H7 (cell line): ENCODE measurements at places on chromosomes 4 and X.

DNA sequence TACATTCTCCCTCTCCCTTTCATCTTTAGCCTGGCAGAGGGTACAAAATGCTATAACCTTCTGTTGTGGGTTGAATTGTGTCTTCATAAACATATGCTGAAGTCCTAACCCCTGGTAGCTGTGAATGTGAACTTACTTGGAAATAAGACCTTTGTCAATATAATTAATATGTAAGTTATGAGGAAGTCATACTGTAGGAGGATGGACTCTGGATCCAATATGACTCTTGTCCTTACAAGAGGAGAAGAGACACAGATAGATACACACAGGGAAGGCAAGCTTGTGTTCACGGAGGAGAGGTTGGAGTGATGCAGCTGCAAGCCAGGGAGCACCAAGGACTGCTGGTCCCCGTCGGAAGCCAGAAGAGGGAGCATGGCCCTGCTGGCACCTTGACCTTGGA lies 94.7 kb downstream of the SLC2A9 start:
- no peak for DNase-seq

DNA sequence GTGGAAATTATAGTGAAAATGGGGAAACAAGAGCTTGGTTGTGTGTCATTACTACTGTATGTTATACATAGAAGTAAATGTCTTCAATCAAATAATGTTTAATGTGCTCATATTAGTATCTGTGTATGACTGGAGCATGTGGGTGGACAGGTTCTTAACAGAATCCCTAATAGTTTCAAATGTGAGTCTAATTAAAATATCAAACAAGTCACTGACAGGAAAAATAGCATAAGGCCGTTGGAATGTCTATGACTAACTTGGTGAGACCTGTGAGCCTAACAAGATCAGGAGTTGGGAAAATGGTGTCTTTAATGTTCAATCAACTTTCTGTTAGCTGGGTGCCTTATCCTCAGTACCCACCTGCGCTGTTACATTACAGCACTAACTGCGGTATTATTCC lies 6.2 kb upstream of the CXCL3 start:
- DNase-seq = no peak

GRCh38 chr4:89101256-89102161 lies 9.8 kb upstream of the TIGD2 start:
- no peak for DNase-seq

GRCh38 chrX:13001961-13002671 lies 27.2 kb downstream of the TMSB4X start:
- no peak for DNase-seq

GRCh38 chr4:23202712-23203247 lies 510.0 kb downstream of the GBA3 start:
- DNase-seq = no peak

DNA sequence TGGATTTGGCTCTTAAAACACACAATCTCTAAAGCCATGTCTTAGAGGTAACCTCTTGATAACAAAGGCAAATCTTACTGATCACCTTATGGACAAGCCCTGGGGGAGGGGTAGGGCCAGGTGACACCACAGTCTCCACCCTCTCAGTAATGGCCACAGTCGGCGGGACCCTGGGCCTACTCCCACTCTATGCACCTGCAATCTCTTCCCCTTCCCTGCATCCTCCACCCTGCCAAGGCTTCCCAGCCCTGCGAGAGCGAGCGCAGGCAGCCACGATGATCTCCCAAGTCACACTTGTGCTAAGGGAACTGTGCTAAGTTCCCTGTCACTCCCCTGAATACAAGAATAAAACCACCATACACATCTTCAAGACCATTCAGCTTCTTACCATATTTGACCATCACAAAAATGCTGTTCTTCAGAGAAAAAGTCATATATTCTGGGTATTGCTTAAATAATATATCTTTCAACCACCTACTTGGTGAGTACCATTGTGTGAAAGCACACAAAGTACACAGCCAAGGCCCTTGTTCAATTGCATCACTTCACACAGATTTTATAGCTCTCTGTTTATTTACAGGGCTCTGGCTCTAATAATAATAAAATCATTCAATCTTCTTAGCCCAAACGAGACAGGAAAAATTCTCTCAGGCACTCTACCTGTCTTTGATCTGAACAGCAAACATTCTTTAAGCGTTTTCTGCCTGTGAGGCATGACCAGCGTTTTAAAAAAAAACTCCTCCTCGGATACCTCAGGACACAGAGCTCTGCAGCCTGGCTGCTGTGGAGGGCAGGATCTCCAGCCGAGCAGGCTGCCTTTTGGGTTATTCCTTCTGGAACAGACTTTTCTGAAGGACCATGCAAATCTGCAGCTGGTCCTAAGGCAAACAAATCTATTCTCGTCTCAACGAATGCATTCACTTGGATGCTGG lies 115.7 kb upstream of the MAP3K15 start:
- DNase-seq = peak; percentile 30

GRCh38 chr4:59650861-59651260 lies 1549.3 kb upstream of the ADGRL3 start:
- no peak for DNase-seq

DNA sequence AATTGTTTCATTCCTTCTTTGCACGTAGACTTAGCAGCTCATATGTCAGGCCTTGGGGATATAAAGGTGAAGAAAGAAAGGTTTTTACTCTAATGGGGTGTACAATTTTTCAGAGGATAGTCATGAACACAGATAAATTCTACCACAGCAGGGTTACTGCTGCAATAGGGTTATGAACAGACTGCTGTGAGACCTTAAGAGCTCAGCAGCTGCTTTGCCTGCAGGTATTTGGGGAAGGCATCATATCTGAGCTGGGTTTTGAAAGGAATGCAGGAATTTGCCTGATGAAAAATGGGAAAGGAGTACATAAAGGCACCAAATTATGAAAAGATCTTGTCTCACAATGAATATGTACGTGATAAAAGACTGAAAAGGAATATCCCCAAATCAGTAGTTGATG lies 128.9 kb downstream of the CEP135 start:
- DNase-seq = no peak

DNA sequence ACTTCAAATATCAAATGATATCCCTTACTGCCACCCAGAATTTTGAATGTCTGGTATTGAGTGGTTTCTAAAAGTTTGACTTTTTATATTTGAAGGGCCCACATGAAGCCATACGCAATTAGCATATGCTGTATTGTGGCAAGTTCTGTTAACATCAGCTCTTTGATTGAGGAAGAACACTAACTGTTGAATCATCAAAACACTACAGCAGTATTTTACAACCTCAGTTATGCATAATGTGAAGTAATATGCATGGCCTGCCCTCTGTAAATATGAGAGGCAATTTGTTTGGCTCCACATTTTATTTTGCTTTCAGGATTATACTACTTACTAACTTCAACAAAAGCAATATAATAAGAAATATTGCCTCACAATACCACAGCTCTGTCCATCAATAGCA lies 62.2 kb upstream of the DMD start:
- DNase-seq = no peak

DNA sequence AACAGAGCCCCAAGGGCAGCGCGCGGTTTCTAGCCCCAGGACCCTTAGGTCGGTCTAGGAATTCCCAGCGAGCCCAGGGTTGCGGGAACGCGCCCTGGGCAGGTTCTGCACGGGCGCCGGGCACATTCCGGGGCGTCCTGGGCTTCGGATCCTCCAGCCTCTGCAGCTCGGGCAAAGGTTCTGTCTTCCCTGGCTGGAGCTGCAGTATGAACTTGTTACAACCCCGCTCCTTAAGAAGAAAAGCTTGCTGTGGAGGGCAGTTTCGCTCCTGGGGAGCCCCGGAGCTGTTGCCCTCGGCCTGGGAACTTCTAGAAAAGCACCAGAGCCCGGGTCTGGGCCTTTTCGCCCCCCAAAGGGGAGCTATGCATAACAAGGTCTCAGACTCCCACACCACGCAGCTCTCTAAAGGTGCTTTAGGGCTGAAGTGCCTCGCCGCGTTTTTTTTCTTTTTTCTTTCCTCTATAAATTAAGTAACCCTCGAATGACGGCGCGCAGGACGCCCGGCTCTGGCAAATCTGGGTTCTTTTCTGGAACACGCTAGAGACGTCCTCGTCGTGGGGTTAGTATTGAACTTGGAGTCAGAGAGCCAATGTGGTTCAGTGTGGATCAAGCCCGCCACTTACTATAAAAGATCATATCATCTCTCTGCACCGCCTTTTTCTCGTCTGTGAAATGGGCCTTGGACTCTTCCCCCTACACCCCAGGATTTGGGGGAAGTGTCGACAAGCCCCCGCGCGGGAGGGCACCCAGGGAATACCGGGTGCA lies 5.7 kb downstream of the MSX1 start:
- peak; percentile 77 for DNase-seq

- DNase-seq = no peak
These were observed 150.1 kb downstream of the ADAM29 start for GRCh38 chr4:175068266-175068665.

GRCh38 chrX:10482261-10482660 lies 138.1 kb downstream of the MID1 start:
- DNase-seq = no peak

- DNase-seq = no peak
These were observed 345.9 kb downstream of the ADGRL3 start for GRCh38 chr4:61545902-61546480.

- no peak for DNase-seq
These were observed 198.4 kb upstream of the ACTRT1 start for GRCh38 chrX:128250621-128251020.

DNA sequence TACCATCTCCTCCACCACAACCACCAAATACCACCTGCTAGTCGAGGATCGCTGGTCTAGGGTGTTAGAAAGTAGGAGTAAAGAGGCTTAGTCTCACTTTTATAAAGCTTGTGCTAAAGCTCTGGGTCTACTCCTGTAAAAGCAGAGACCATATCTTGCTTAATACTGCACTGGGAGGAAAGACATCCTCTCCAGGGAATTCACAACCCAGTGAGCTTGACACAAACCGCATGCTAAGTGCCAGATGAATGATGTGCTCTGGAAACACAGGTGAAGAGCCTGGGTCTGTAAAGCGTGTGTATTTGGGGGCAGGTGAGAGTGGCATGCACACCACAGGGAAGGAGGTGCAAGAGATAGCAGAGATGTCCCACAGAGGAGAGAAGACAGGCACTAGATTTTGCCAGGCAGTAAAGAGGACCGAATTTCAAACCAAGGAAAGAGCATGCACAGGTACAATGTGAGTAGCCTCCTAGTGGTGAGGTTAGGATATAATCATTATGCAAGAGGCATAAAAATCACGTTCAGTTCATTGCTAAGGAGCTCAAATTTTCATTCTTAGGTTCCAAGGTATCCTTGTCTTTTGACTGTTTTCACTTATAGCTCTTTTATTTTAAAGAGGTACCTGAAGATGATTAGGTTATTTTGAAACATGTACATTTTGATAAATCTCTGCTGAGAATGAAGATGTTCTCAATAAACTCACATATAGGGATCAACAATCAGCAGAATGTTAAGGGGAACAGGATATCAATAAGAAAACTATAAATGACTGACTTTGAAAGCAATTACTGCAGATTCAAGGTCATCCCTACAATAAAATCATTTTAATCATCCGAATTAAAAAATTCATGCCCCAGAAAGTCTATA lies 20.7 kb downstream of the TAPT1 start:
- peak; percentile 37 for DNase-seq

DNA sequence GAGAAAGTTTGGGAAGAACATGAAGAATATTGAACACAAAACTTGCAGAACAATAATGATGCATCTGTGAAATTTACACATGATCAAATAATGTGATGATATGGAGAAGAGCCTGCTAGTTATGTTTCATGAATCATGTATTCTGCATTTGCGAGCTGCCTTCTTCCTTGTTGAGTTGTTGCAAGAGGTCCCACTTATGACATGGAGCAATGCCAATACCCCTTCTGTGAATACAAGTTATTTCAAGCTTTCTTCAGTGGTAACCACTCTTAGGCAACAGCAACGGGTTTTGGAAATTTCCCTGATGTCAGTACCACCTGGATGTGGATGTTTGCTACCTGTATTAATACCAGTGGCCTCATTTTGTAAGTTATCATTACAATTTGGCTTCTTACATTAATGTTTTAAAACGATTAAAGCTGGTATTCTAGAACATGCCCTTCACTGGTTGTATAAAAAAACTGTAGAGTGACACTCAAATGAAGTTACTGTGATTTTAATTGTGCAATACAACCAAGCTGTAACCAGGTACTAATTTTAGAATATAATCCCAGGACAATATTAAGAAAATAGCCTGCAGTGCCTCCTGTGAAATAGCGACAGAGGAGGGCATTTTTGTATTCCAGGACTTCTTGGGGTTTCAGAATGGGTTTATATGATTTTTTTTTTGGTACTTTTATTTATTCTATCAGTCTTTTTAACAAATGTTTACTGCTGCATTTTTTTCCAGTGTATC lies 25.3 kb downstream of the IQCM start:
- no peak for DNase-seq

- DNase-seq = no peak
These were observed 144.5 kb downstream of the NPNT start for GRCh38 chr4:106039796-106040195.

GRCh38 chr4:71201817-71202576 lies 136.8 kb upstream of the SLC4A4 start:
- DNase-seq = no peak

GRCh38 chrX:95040104-95040503 lies 1366.1 kb downstream of the FAM133A start:
- no peak for DNase-seq

GRCh38 chr4:90842960-90843359 lies 715.8 kb downstream of the CCSER1 start:
- DNase-seq = no peak

DNA sequence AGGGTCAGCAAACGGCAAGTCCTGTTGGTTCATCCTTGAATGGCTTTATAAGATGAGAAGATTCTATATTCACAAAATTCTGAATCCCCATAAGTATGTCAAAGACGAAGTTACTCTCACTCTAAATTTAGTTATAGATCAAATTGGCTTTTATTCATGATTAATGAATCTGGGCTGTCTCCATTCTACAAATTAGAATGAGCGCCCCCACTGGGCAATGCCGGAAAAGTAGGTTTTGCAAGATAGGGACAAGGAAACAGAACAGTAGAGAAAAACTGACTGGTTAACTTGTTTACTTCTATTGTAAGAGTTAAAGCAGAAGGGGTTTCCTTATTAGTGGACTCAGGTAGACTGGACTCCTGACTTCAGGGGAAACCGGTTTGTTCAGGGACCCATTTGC lies 100.3 kb downstream of the F11 start:
- no peak for DNase-seq
